ENCODE measurements at places on chromosomes 6 and 20.

DNA sequence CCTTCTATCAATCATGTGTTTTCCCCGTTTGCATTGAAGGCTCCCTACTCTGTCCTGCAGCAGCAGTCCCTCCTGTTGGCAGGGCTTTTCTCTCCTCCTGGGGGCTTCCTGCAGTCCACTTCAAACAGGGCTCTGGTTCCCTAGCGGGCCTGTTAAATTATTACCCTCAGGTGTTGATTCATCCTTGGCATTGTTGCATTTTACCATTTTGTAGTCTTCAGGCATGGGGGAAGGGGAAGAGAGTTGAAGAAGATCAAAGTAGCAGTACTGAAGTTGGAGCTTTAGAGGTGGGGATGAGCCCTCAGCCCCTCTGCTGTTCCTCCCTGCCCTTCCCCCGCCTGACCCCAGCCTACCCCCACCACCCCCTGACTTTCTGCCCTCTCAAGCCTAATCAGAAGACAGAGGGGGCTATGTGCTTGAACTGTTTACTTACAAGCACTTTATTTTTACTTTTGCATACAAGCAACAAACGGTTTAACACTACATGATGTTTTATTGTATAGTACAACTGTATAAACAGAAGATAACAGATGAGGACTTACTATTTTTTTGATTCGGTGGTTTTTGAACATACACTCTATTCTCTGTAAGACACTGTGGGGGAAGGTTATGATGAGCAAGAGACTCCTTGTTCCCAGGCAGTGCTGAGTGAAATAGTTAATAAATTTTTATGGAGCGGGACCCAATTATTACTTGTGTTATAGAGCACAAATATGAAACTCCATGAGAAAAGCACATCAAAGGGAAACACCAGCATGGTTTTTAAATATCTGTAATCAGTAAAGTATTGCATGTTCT lies 169.7 kb downstream of the EYA4 start:
- DNase-seq: no peak

DNA sequence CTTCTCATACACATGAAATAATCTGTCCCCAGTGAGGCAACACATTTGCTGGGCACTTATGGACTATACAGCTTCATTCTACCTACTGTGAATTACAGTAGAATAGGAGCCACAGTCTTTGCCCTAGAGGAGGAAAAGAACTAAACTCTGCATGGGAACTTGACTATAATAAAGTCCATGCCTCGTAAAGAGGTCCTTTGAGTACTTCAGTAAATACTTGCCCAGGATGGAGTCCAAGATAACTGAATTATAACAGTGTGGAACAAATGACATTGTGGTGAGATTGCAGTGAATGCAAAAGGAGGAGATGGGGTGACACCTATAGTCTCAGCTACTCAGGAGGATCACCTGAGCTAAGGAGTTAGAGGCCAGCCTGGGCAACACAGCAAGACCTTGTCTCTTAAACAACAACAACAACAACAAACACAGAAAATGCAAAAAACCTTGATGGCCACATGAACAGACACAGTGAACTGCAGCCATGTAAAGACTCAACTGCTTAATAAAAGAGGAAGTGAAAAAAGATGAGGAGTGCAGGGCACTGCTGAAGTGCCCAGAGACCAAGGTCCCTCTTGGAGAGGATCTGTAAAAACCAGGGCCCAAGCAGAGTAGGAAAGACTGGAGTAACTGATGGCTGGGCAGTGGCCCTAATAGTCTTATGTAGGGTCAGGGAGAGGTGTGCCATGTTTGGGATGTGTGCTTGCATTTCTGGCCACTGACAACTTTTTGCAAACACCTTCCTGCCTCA lies 3.7 kb downstream of the MRPS18A start:
- DNase-seq: no peak

- DNase-seq: no peak
Observed at GRCh38 chr6:21199262-21199661, 394.3 kb upstream of the SOX4 start.

- DNase-seq: no peak
Observed at GRCh38 chr6:53913286-53913685, 118.5 kb downstream of the LRRC1 start.

- no peak for DNase-seq
Observed at GRCh38 chr6:149843051-149843633, 21.0 kb downstream of the LRP11 start.

DNA sequence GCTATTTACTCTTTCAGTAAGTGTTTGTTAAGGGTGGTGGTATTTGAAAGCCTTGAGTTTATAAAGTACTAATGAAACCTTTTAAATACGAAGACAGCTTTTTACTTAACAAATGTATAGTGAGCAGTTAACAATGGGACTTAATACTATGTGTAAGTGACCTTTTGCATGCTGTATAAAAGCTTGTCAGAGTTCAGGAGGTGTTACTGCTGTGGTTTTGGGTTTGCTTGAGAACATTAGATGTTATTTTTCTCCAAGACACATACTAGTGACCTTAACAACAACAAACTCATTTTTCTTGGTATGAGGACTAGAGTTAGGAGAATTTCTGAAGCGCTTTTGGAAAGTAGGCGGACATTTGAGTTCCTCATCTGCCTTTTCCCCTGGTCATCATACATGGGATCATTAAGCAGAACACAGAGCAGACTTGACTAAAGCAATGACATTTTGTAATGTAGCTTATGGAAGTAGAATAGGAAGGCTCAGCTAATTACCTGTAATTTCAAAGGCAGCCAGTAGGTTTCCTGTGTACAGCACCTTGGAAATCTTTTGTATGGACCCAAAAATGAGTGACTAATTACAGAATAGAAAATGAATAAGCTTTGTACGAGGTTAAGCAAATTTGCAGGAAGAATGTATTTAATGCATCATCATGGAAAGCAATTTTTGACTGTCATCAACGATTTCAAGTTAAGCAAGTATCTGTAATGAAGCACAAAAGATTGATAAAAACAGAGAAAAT lies 14.1 kb downstream of the CDYL start:
- DNase-seq: no peak

DNA sequence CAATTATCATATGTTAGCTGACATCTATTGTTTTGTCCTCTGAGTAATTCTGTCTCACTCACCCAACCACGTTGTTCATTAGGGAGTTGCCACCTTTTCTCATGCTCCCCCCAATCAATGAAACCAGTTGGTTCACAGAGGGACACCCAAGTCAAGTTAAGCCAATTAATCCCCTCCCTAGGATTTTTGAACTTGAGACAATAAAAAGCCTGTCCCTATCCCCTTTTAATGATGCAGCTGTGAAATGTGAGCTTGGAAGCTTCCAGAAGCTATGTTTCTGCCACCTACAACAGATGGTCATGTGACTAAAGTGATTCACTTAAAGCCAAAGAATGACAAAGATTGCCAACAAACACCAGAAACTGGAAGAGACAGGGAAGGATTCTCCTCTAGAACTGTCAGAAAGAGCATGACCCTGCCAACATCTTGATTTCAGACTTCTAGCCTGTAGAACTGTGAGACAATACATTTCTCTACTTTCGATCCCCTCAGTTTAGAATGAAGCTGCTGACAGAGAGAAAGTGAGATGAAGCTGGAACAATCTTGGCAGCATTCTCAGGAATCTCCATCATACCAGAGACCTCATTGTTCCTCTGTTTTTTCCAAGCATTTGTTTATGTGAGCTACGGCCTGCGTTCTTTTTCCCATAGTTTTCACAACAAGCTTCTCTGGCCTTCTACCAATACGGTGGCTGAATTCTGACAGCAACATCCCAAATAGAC lies 57.8 kb upstream of the TPD52L1 start:
- no peak for DNase-seq

GRCh38 chr6:52553719-52554118 lies 23.1 kb downstream of the TRAM2 start:
- DNase-seq: no peak

GRCh38 chr6:70282312-70282918 lies 20.5 kb downstream of the COL9A1 start:
- no peak for DNase-seq

Data from NCI-H524 treated with DMSO at 0.1 percent for 48 hours (cell line).